ENCODE measurements at places on chromosomes 1 and 21.

DNA sequence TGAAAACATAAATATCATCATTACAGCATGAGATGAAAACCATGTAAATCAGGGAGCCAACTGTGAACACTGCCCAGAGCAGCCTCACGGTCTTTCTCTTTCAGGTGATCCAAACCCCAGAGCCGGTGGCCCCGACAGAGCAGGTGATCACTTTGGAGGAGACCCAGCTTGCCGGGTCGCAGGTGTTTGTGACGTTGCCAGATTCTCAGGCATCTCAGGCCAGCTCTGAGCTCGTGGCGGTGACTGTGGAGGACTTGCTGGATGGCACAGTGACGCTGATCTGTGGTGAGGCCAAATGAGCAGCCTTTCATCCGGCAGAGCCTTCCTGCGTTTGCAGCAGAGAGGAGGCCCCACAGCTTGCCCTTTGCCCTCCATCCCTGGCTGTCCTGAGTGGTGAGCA is 37.2 kb upstream of the EPHA8 start:
- no peak for DNase-seq

GRCh38 chr1:156445789-156446263 is 54.7 kb downstream of the MEF2D start:
- DNase-seq = peak; percentile 75

DNA sequence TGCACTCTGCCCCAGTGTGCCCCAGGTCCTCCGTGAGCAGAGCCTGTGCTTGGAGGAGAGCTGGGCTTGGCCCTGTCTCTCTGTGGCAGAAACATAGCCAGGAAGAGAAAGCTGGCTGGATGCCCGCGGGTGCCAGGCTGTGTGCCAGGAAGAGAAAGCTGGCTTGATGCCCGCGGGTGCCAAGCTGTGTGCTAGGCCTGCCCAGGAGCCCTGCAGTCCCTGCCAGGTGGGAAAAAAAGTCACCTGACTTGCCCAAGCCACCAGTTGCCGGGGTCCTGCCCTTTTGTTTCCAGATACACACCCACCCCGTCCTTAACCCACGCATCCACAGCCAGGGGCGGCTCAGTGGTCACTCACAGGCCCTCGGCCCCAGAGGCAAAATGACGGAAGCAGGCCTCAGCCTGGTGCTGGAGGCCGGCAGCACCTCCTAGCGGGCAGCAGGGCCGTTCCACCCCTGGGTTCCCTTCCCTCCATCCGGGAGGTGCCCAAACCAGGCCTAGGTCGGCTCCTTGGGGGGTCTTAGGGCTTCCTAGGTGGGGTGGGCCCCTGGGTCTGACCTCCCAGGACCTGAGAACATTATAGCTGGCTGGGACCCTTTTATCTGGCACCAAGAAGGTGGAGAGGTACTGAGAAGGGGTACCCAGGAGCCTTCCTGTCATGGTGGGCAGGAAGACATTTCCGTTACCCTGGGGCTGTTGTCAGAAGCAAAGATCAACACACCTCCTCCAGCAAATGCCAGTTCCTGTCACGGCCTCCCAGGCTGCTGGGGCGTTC is 9.1 kb downstream of the ITGB2 start:
- peak; percentile 82 for DNase-seq

- no peak for DNase-seq
Observed at GRCh38 chr1:32406629-32407111, 12.4 kb upstream of the BSDC1 start.

GRCh38 chr1:231335663-231336602 is 1.7 kb downstream of the EXOC8 start:
- no peak for DNase-seq

- no peak for DNase-seq
Observed at GRCh38 chr1:226172589-226172988, 14.0 kb downstream of the ACBD3 start.

DNA sequence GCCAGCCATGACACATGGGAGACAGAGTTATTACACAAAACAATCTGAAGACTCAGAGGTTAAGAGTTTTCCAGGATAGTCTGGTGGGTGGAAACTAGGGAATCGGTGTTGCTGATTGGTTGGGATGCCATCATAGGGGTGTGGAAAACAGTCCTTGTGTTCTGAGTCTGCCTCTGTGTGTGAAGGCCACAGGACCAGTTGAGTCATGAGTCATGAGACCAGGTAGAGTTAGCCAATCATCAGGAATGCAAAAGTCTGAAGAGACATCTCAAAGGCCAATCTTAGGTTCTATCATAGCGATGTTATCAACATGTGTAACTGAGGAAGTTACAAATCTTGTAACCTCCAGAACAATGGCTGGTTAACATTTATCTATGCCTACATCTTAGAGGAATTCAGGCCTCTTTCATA is 49.7 kb upstream of the NEK7 start:
- no peak for DNase-seq

- DNase-seq = peak; percentile 71
Observed at GRCh38 chr1:10788592-10789006, 7.8 kb downstream of the CASZ1 start.

- no peak for DNase-seq
Observed at GRCh38 chr1:11647333-11647732, 6.9 kb downstream of the FBXO2 start.

Measured in left ventricle myocardium inferior (tissue), 1 donor.